T-cell (primary cell): ENCODE measurements at places on chromosomes 6 and 20. TPM values are rescaled to one million over a fixed set of nuclear protein-coding genes. Genes with fewer than 3 reads are reported as not detected.
A peak's percentile ranks its signal among the peaks of the same experiment; 100 is the strongest.

GRCh38 chr6:143867236-143867635 is 3.0 kb downstream of the ZC2HC1B start:
- no peak overlapping the region for H3K4me3 ChIP-seq
- H3K27ac ChIP-seq, result no peak overlapping the region
- DNase-seq, result no peak
- H3K4me1 ChIP-seq, result peaks cover under 1% of the 10 kb centered on the region

DNA sequence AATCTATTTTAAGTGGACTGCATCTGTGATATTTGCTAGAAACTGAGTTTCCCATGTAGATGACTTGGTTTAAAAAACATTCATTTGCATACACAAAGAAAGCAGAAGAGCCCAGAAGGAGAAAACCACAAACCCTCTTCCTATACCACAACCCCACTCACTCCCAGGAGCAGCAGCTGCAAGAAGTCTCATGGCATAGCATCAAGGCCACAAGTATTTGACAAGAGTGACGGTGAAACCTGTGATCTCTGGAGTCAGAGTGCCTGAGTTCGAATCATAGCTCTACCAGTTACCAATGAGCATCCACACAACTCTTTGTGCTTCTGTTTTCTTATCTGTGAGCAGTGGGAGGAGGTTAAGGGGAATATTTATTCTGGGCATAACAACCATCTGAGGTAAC is 44.7 kb upstream of the SIRPG start:
- no peak for DNase-seq
- H3K27me3 ChIP-seq, result no peaks in the 10 kb centered on the region
- H3K4me1 ChIP-seq, result peaks cover 3% of the 10 kb centered on the region

DNA sequence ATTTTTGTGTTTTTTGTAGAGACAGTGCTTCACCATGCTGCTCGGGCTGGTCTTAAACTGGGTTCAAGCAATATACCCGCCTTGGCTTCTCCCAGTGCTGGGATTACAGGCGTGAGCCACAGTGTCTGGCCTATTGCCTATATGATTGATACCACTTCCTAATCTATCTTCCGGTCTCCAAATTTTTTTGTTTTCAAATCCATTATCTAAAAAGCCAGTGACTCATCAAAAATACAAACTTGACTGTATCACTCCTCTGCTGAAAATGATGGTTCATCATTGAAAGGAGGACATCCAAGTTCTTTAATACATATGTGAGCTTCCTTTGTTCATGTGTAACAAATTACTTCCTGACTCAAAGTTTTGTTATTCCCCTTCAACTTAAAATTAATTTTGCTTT is 35.5 kb downstream of the FAM8A1 start:
- peak overlapping the region; percentile 12 for H3K27ac ChIP-seq
- H3K36me3 ChIP-seq, result peaks cover 51% of the 10 kb centered on the region
- peaks cover 26% of the 10 kb centered on the region for H3K4me1 ChIP-seq

DNA sequence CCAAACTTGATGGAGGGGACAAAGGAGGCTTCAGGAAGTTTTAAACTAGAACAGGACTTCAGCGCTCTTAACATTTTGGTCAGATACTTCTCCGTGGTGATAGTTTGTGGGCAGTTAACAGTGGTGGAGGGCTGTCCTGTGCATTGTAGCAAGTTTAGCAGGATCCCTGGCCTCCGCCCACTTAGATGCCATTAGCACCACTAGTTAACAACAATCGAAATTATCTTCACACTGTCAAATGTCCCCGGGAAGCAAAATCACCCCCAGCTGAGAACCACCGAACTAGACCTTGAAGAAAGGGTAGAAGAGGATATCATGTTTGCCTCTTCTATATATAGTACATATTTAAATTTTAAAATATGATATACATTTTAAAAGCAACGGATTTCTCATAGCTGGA is 13.6 kb downstream of the E2F3 start:
- H3K27me3 ChIP-seq, result no peaks in the 10 kb centered on the region
- H3K36me3 ChIP-seq, result peaks cover 5% of the 10 kb centered on the region
- DNase-seq, result no peak

GRCh38 chr6:160042014-160042773 is 73.3 kb downstream of the IGF2R start:
- no peak overlapping the region for H3K27ac ChIP-seq
- H3K36me3 ChIP-seq, result peaks cover 75% of the 10 kb centered on the region
- no peak for DNase-seq

- no peak for DNase-seq
- no peaks in the 10 kb centered on the region for H3K4me1 ChIP-seq
- no peak overlapping the region for H3K27ac ChIP-seq
- H3K36me3 ChIP-seq, result no peaks in the 10 kb centered on the region
- no peaks in the 10 kb centered on the region for H3K27me3 ChIP-seq
These were observed 36.1 kb downstream of the RFPL4B start for GRCh38 chr6:112383191-112383590.

DNA sequence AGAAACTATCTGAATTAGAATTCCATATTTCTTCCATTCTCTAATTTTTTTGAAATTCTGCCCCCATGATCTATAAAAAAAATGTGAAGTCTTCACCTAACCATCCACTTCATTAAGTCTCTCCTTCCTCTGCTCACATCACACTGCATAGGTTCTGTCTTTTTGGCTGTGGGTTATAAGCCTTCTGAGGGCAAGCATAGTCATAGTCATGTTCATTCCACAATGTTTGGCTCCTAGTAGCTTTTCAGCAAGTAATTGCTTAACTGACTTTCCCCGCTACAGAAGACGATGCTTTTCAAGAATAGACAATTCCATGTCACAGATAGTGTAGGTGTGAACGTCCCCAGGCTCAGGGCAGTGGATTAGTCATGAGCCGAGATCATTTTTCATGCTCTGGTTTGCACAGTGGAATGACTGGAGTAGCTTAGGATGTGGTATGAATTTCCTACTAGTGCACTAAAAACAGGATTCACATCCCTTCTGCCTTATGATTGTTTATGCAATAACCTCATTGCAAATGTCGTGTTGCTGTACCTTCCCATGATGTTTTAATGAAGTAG is 29.1 kb downstream of the WRNIP1 start:
- H3K4me1 ChIP-seq, result peaks cover 21% of the 10 kb centered on the region
- no peaks in the 10 kb centered on the region for H3K36me3 ChIP-seq
- no peak overlapping the region for H3K27ac ChIP-seq
- no peaks in the 10 kb centered on the region for H3K27me3 ChIP-seq
- H3K4me3 ChIP-seq, result no peak overlapping the region

GRCh38 chr6:170288091-170288631 is 2.7 kb downstream of the DLL1 start:
- H3K4me3 ChIP-seq, result peak overlapping the region; percentile 17
- H3K27me3 ChIP-seq, result peaks cover 7% of the 10 kb centered on the region
- peaks cover 50% of the 10 kb centered on the region for H3K4me1 ChIP-seq
- DNase-seq, result no peak
- no peak overlapping the region for H3K27ac ChIP-seq

- H3K27me3 ChIP-seq, result no peaks in the 10 kb centered on the region
- no peaks in the 10 kb centered on the region for H3K36me3 ChIP-seq
- H3K27ac ChIP-seq, result no peak overlapping the region
- no peak for DNase-seq
- H3K4me3 ChIP-seq, result no peak overlapping the region
- H3K4me1 ChIP-seq, result peaks cover 9% of the 10 kb centered on the region
These were observed 6.2 kb downstream of the LMBRD1 start for GRCh38 chr6:69790629-69791028.

GRCh38 chr20:50278684-50279531 is 88.3 kb downstream of the CEBPB start:
- H3K4me3 ChIP-seq, result no peak overlapping the region
- H3K36me3 ChIP-seq, result no peaks in the 10 kb centered on the region
- peaks cover 46% of the 10 kb centered on the region for H3K27me3 ChIP-seq
- no peak overlapping the region for H3K27ac ChIP-seq
- DNase-seq, result no peak
- H3K4me1 ChIP-seq, result peaks cover 4% of the 10 kb centered on the region

DNA sequence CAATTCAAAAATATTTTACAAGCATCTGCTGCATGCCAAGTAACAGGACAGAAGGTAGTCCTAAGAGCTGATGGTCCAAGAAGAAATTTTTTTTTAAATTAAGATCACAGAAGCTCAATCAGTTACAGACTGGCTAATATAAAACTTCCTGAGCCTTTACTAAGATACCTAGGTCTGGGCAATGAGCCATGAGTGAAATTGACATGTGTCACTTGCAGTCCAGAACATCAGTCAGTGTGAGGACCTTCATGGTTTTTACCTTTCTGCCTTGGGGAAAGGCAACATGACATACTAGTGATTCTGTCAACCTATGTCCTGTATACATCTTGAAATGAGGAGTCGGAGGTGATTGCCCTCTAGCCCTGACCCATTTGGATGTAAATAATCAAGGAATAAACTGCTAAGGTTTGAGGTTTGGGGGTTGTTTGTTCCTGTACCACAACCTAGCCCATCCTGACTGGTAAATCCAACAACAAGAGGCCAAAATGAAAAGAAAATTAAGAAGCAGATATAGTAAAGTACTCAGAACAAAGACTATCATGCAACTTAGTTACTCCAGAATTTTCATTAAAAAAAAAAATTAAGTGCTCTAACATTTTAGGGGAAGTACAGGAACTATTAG is 70.0 kb downstream of the CNKSR3 start:
- H3K27ac ChIP-seq, result no peak overlapping the region
- no peak overlapping the region for H3K4me3 ChIP-seq
- H3K4me1 ChIP-seq, result no peaks in the 10 kb centered on the region
- H3K27me3 ChIP-seq, result peaks cover 12% of the 10 kb centered on the region
- DNase-seq, result no peak

GRCh38 chr6:16124198-16125180 is 4.4 kb upstream of the MYLIP start:
- no peak overlapping the region for H3K4me3 ChIP-seq
- no peaks in the 10 kb centered on the region for H3K36me3 ChIP-seq

- H3K27me3 ChIP-seq, result no peaks in the 10 kb centered on the region
- peaks cover 3% of the 10 kb centered on the region for H3K36me3 ChIP-seq
- H3K4me1 ChIP-seq, result peaks cover 40% of the 10 kb centered on the region
- H3K27ac ChIP-seq, result peak overlapping the region; percentile 7
These were observed 60.6 kb upstream of the RIPOR2 start for GRCh38 chr6:24996269-24996836.

DNA sequence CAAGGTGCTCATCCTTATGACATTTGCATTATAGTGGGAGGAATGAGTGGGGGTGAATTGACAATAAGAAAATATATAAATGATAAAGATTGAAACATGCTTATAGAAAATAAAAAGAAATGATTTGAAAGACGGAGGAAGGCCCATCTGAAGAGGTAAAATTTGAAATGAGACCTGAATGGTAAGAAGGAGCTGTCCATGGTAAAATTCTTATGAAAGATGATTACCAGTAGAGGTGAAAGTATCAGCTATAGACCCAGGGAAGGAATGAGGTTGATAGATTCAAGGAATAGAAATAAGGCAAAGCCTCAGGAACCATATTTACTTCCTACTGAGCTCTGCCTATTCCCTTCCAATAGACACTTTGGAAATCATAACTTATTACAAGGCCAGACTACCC is 149.7 kb downstream of the HTR1B start:
- no peak for DNase-seq
- H3K36me3 ChIP-seq, result no peaks in the 10 kb centered on the region
- no peaks in the 10 kb centered on the region for H3K4me1 ChIP-seq
- no peak overlapping the region for H3K27ac ChIP-seq
- H3K27me3 ChIP-seq, result no peaks in the 10 kb centered on the region

GRCh38 chr6:169895000-169895759 is 143.8 kb downstream of the ERMARD start:
- DNase-seq, result no peak
- H3K36me3 ChIP-seq, result no peaks in the 10 kb centered on the region
- no peak overlapping the region for H3K27ac ChIP-seq

- no peaks in the 10 kb centered on the region for H3K27me3 ChIP-seq
- no peak overlapping the region for H3K27ac ChIP-seq
- DNase-seq, result no peak
- no peaks in the 10 kb centered on the region for H3K4me1 ChIP-seq
- H3K36me3 ChIP-seq, result no peaks in the 10 kb centered on the region
- no peak overlapping the region for H3K4me3 ChIP-seq
These were observed 130.6 kb downstream of the TBX18 start for GRCh38 chr6:84633771-84634170.

DNA sequence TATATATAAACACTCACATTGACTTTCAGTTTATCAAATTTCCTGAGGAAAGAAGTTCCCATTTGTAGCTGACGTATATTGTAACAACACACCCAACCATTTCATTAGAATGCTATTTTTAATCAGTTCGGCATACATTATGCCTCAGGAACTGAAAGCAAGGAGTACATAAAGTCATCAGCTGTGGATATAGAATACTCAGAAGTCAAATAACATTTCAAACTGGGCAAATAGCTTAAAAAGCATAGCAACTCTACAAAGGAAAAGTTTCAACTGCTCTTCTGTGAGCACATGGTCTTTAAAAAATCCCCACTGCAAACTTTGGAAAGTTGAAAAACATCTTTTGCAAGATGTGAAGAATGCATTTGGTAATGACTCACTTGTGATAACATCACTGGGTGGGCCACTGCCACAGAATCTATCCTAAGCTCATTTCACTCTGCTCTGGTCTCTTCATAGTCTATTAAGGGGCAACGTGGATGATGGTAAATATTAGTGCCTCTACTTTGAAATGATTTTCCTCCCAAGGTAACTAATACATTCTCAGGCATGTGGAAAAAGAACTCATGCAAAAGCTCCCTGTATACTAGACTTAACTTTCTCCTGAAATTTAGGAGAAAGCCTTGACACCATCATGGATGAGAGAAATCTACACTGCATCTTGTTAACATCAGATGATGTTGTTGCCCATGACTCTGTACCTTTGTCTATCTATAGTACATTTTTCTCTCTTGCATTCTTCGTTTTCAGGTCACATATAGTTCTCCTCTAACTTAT is 49.2 kb downstream of the FYN start:
- peak overlapping the region; percentile 70 for H3K27ac ChIP-seq
- no peak for DNase-seq
- H3K36me3 ChIP-seq, result no peaks in the 10 kb centered on the region

DNA sequence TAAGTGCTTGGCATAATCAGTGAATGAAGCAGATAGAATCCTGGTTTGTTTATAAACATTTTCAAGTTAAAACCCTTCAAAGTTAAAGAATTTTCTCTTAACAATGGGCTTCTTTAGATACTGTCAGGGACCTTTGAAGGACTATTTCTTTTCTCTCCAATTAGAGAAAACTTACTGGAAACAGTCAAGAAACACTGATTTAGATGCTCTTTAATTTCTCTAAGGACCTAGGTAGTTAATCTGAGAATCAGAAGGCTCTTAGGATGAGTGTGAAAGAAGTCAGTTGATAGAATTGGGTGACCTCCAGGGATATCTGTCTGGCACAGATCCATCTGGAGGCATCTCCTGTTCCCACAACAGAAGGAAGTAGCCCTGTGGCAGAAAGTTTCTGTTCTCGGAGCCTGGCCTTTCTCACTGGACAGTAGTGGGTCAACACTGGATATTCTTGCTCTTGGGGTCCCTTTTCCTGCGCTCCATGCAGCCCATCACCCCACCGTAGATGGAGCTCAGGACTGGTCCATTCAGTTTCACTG is 22.5 kb downstream of the KIAA0408 start:
- H3K36me3 ChIP-seq, result no peaks in the 10 kb centered on the region
- no peaks in the 10 kb centered on the region for H3K27me3 ChIP-seq
- no peak overlapping the region for H3K4me3 ChIP-seq
- no peak overlapping the region for H3K27ac ChIP-seq
- DNase-seq, result no peak

The SOBP gene
- total RNA-seq, result 0.30 TPM

The CST4 gene
- total RNA-seq, result not detected

The SLC22A2 gene
- not detected for total RNA-seq

The SYNJ2 gene
- 37.0 TPM for total RNA-seq

The ZNF311 gene
- total RNA-seq, result 0.43 TPM

The RBL1 gene
- 24.3 TPM for total RNA-seq

The ARFGEF3 gene
- 0.12 TPM for total RNA-seq

The ZSWIM3 gene
- 7.5 TPM for total RNA-seq

The JPH2 gene
- 0.06 TPM for total RNA-seq

The LY6G6D gene
- not detected for total RNA-seq

The TFAP2C gene
- not detected for total RNA-seq

The LCA5 gene
- total RNA-seq, result 0.41 TPM

The TGM6 gene
- not detected for total RNA-seq
